Activated naive CD8-positive, alpha-beta T cell treated with anti-CD3 and anti-CD28 coated beads, Interleukin-2, amount 50 U/mL, for 24 hours (primary cell): ENCODE measurements at places on chromosomes 12 and 14.
A peak's percentile ranks its signal among the peaks of the same experiment; 100 is the strongest.

GRCh38 chr12:120497524-120498150, 1.7 kb downstream of the DYNLL1 start:
- peaks cover 30% of the 10 kb centered on the region for H3K36me3 ChIP-seq
- peaks cover 24% of the 10 kb centered on the region for H3K4me1 ChIP-seq
- peak overlapping the region; percentile 96 for H3K4me3 ChIP-seq
- H3K27me3 ChIP-seq = peaks cover 2% of the 10 kb centered on the region
- DNase-seq = no peak

- H3K27me3 ChIP-seq = peaks cover 4% of the 10 kb centered on the region
- H3K36me3 ChIP-seq = no peaks in the 10 kb centered on the region
- no peak for DNase-seq
- no peak overlapping the region for H3K27ac ChIP-seq
These were observed 28.9 kb downstream of the PTGER2 start for GRCh38 chr14:52342849-52343596.

GRCh38 chr12:52007158-52007921, 594 bp downstream of the TAMALIN start:
- H3K27ac ChIP-seq = peak overlapping the region; percentile 80
- peaks cover 9% of the 10 kb centered on the region for H3K27me3 ChIP-seq
- peaks cover 24% of the 10 kb centered on the region for H3K4me1 ChIP-seq
- peaks cover 8% of the 10 kb centered on the region for H3K36me3 ChIP-seq
- DNase-seq = peak; percentile 57

DNA sequence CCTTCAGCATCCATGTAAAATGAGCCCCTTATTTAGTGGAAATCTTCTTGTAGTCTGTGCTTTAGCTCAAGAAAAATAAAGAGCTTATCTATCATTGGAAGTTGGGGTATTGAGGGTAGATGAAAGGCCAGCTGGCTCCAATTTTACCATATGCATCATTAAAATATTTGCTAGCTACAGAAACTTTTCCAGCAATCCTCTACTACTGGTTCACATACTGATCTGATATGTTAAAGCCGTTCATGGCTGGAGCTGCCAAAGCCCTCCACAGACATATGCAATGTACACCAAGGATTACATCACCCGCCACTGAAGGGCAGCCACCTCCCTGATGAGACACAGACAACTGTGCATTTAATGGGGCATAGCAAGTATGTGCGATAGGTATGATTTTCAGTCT, 1205.3 kb downstream of the GALC start:
- no peak overlapping the region for H3K4me3 ChIP-seq
- H3K36me3 ChIP-seq = no peaks in the 10 kb centered on the region
- H3K27me3 ChIP-seq = no peaks in the 10 kb centered on the region
- DNase-seq = no peak

- peaks cover 2% of the 10 kb centered on the region for H3K4me1 ChIP-seq
- no peaks in the 10 kb centered on the region for H3K27me3 ChIP-seq
- no peak overlapping the region for H3K27ac ChIP-seq
- H3K4me3 ChIP-seq = no peak overlapping the region
- H3K36me3 ChIP-seq = peaks cover 28% of the 10 kb centered on the region
These were observed 20.8 kb downstream of the RAB35 start for GRCh38 chr12:120095736-120096135.

DNA sequence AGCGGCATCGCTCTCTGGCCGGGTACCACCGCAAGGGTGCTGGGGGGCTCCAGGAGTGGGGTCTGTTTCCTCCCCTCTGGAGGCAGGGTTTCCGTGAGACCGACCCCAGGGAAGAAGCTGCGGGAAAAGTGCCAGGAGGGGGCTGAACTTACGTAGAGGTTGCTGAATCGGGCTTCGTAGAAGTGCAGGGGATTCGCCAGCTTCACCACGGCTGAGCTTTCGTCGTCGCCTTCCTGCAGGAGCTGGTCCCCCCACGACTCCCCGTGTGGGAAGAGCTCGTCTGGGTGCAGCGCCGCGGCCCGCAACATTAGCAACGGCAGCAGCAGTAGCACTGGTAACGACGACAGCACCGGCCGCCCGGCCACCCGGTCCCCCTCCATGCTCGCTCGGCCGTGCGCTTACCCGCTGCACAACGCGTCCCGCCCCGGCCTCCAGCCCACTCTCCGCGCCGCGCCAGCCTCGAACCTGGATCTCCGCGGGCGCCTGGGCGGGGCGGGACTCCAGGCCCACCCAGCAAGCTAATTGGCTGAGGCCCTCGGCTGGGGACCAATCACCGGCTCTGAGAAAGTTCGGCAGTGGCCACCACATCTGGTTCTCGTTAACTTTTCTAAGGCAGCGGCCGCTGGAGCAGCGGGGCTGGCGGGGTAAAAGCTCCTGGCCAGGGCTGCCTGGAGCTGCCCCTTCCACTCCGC, at the start of gene NID2:
Gene NID2 (minus strand): TSS at position 445 of the 692 bp plus-strand sequence. CDS start 65 bp downstream, at position 380.
- peaks cover 54% of the 10 kb centered on the region for H3K27me3 ChIP-seq
- peaks cover 24% of the 10 kb centered on the region for H3K4me1 ChIP-seq
- DNase-seq = peak; percentile 64
- H3K36me3 ChIP-seq = no peaks in the 10 kb centered on the region
- H3K4me3 ChIP-seq = peak within 1 kb of the TSS; percentile 66

GRCh38 chr12:132881818-132882217, 5.6 kb downstream of the CHFR start:
- H3K4me3 ChIP-seq = no peak overlapping the region
- DNase-seq = no peak
- no peaks in the 10 kb centered on the region for H3K27me3 ChIP-seq
- H3K4me1 ChIP-seq = peaks cover 28% of the 10 kb centered on the region
- H3K27ac ChIP-seq = no peak overlapping the region

- no peak overlapping the region for H3K27ac ChIP-seq
- DNase-seq = no peak
- no peaks in the 10 kb centered on the region for H3K36me3 ChIP-seq
These were observed 7.1 kb downstream of the IL22 start for GRCh38 chr12:68246350-68246749.

- H3K36me3 ChIP-seq = no peaks in the 10 kb centered on the region
- no peak overlapping the region for H3K4me3 ChIP-seq
- no peak for DNase-seq
- H3K27ac ChIP-seq = no peak overlapping the region
- no peaks in the 10 kb centered on the region for H3K4me1 ChIP-seq
These were observed 381.3 kb downstream of the TMTC2 start for GRCh38 chr12:83067981-83068380.

GRCh38 chr12:64413884-64414283, 9.7 kb downstream of the XPOT start:
- H3K4me3 ChIP-seq = no peak overlapping the region
- no peaks in the 10 kb centered on the region for H3K27me3 ChIP-seq
- peaks cover 73% of the 10 kb centered on the region for H3K36me3 ChIP-seq
- peaks cover 23% of the 10 kb centered on the region for H3K4me1 ChIP-seq
- DNase-seq = no peak
- H3K27ac ChIP-seq = no peak overlapping the region

DNA sequence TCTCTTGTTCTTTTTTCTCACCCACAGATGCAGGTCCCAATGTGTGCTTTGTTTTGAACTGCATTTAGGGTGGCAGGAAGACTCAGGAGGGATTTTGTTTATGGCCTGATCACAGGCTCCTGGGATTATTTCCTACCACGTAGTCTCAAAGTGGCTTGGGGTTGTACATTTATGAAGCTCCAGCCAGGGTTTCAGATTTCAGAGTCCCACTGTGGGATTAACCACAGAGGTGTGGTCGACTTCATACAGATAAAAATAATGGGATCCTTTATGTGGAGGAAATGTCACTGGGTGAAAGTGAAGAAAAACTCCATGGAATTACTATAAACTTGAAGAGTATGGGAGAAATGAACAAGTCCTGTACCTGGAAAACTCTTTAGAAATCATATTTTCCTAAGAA, 14.2 kb upstream of the PPP1R1A start:
- H3K4me3 ChIP-seq = no peak overlapping the region
- H3K27ac ChIP-seq = no peak overlapping the region
- peaks cover 2% of the 10 kb centered on the region for H3K4me1 ChIP-seq
- DNase-seq = no peak
- no peaks in the 10 kb centered on the region for H3K27me3 ChIP-seq

DNA sequence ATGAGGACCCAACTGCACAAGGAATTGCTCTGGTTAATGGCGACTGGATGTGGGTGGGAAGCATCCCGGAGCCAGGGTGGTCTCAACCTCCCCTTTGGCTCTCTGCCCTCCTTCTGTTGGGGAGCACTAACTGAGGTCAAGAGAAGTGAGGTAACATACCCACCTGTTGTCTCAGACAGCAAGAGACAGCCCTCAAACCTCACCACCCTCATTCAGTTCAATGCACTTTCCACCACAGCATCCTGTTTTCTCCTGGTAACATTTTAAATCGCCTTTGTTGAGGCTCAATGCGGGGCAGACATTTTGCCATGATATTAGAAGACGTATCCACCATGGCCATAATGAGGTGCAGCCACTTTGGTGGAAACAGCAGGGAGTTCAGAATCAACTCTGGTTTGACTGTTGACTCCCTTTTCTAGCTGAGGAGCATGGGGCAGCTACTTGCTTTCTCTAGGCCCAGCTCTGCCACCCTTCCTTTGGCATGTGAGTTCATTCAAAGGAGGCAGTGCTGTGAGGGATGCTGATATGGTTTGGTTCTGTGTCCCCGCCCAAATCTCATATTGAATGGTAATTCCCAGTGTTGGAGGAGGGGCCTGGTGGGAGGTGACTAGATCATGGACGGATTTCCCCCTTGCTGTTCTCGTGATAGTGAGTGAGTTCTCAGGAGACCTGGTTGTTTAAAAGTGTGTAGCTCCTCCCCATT, 338.6 kb downstream of the PCNX1 start:
- H3K27me3 ChIP-seq = no peaks in the 10 kb centered on the region
- H3K36me3 ChIP-seq = peaks cover 6% of the 10 kb centered on the region
- no peak for DNase-seq
- peak overlapping the region; percentile 61 for H3K27ac ChIP-seq

- peak overlapping the region; percentile 41 for H3K27ac ChIP-seq
- no peaks in the 10 kb centered on the region for H3K36me3 ChIP-seq
- H3K4me3 ChIP-seq = no peak overlapping the region
- no peak for DNase-seq
These were observed 132.9 kb upstream of the SSTR1 start for GRCh38 chr14:38074754-38075153.

GRCh38 chr12:109134186-109134917, 18.0 kb downstream of the ACACB start:
- H3K27ac ChIP-seq = no peak overlapping the region
- H3K36me3 ChIP-seq = no peaks in the 10 kb centered on the region
- H3K4me3 ChIP-seq = no peak overlapping the region
- DNase-seq = no peak
- H3K27me3 ChIP-seq = peaks cover 4% of the 10 kb centered on the region
- no peaks in the 10 kb centered on the region for H3K4me1 ChIP-seq

GRCh38 chr12:69120354-69120753, 119.0 kb upstream of the CPSF6 start:
- DNase-seq = no peak
- H3K4me3 ChIP-seq = no peak overlapping the region
- H3K36me3 ChIP-seq = no peaks in the 10 kb centered on the region
- H3K27me3 ChIP-seq = peaks cover 4% of the 10 kb centered on the region
- H3K27ac ChIP-seq = no peak overlapping the region
- H3K4me1 ChIP-seq = no peaks in the 10 kb centered on the region

DNA sequence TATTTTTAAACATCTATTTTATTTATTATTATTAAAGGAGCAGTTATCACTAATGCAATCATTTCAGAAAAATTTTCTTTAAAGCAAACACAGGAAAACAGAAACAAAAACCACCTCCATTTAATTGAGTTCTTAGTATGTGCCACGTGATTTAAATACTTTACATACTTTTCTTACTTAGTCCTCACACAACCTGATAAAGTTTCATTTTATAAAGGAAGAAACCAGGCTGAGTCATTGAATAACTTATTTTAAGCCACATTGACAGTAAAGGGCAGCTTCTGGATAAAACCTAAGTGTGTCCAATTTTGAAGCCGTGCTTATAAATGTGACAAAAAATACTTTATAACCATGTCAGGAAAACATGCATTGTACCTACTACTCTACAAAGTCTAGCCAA, 57.1 kb upstream of the PCED1B start:
- H3K36me3 ChIP-seq = no peaks in the 10 kb centered on the region
- no peak for DNase-seq
- H3K27me3 ChIP-seq = peaks cover 12% of the 10 kb centered on the region
- no peak overlapping the region for H3K4me3 ChIP-seq
- H3K4me1 ChIP-seq = peaks cover 5% of the 10 kb centered on the region
- no peak overlapping the region for H3K27ac ChIP-seq

DNA sequence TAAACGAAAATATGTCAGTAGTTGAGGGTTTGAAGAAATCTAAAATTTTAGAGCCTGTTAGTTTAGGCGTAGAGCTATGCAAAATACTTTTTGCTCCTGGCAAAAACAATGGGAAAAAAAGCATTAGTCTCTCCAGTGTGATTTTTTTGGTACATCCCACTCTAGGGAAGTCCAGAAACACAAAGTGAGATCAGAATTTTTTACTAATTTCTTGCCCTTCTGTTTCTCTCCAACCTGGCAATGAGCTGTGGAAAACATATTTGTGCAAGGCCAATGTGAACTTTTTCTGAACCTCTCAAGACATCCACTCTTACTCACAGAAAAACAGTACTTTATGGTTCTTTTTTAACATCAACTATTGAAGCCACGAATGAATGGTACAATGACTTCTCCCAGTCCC, 56.9 kb upstream of the DCN start:
- no peak overlapping the region for H3K27ac ChIP-seq
- H3K4me1 ChIP-seq = no peaks in the 10 kb centered on the region
- H3K27me3 ChIP-seq = no peaks in the 10 kb centered on the region
- no peak for DNase-seq

DNA sequence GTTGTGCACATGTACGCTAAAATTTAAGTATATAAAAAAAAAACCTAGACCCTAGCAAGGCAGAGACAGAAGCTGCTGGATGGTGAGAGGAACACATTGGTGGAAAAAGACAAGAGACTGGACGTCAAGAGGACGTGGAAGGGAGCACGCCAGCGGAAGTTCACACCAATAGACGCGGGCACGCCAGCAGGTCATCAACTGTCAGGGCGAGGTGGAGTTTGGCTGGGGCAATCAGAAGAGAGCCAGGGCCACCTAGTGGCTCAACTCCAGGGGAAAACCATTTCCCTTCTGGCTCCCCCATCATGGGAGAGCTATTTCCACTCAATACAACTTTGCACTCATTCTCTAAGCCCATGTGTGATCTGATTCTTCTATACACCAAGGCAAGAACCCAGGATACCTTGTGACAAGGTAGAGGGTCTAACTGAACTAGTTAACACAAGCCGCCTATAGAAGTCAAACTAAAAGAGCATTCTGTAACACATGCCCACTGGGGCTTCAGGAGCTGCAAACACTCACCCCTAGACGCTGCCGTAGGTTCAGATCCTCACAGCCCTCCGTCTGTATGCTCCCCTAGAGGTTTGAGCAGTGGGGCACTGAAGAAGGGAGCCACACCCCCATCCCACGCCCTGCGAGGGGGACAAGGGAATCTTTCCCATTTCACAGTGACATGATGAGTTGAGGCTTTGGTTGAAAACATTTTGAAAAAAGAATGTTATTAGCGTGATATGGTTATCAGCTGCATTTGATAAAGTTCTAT, 702.7 kb downstream of the TMTC2 start:
- DNase-seq = no peak
- H3K27me3 ChIP-seq = no peaks in the 10 kb centered on the region
- no peak overlapping the region for H3K4me3 ChIP-seq
- no peak overlapping the region for H3K27ac ChIP-seq

- peaks cover 56% of the 10 kb centered on the region for H3K36me3 ChIP-seq
- DNase-seq = peak; percentile 82
- H3K4me1 ChIP-seq = peaks cover 53% of the 10 kb centered on the region
- peaks cover 4% of the 10 kb centered on the region for H3K27me3 ChIP-seq
- peak within 1 kb of the TSS; percentile 87 for H3K4me3 ChIP-seq
These were observed at the start of gene MLH3 for GRCh38 chr14:75050852-75051555. Gene MLH3, minus strand, starts transcription at chr14:75051467. Its CDS starts 1,812 bp downstream, at chr14:75049655.

- H3K4me3 ChIP-seq = no peak overlapping the region
- H3K36me3 ChIP-seq = no peaks in the 10 kb centered on the region
- H3K4me1 ChIP-seq = no peaks in the 10 kb centered on the region
- H3K27me3 ChIP-seq = no peaks in the 10 kb centered on the region
These were observed 55.6 kb upstream of the NOS1 start for GRCh38 chr12:117417004-117417403.
